Esophagus mucosa (tissue), 1 donor: ENCODE measurements at places on chromosomes 3 and 15. TPM values are rescaled to one million over a fixed set of nuclear protein-coding genes. Genes with fewer than 3 reads are reported as not detected.

COLQ gene
- 0.40 TPM for total RNA-seq

TNNC1 gene
- 0.88 TPM for total RNA-seq

DNA sequence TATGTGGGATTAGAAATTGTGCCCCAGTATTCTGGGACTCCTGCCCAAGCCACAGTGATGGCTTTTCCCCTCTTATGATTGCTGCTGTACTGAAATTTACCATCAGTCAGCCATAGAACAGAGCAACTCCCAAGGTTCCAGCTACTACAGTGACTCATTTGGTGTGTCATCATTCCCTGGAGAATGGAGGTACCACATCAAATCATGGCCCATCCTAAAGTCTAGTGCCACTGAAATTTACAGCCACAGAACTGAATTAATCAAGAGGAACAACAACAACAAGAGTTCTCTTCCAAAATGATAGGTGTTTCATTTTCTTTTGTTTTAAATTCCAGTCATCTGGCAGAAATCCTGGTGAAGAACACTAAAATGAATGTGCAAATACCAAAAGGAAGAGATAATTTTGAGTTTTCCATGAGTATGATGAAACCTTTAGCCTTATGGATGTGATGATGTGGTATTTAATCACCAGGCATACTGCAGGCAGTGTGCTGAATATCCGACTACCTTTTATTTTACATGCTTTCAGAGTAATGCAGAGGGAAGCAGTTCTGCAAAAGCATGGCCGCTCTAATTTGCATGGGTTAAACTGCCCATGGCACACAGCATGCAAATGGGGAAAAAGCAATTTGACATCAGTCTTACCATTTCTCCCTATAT lies 75.6 kb upstream of the SLC2A2 start:
- no peak for ATAC-seq

DNA sequence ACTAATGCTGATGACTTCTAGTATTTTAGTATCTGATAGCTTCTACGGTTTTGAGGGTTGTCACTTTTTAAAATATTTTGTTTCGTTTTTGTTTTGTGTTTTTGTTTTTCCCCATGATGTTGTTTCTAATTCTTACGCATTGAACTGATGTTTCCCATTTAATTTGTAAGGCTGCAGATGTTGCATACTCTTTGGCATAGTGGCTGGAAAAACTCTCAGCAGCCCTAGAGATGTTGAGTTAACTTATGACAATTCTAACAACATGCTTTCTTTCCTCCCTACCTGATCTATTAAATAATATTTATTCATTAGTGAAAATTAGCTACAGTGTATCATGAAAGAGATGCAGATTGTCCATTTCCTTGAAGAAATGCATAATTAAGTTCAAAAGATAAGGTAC lies 559.3 kb upstream of the GRM7 start:
- no peak for ATAC-seq

- ATAC-seq, result peak; percentile 70
Observed at GRCh38 chr3:188185717-188186251, 31.8 kb downstream of the LPP start.

DNA sequence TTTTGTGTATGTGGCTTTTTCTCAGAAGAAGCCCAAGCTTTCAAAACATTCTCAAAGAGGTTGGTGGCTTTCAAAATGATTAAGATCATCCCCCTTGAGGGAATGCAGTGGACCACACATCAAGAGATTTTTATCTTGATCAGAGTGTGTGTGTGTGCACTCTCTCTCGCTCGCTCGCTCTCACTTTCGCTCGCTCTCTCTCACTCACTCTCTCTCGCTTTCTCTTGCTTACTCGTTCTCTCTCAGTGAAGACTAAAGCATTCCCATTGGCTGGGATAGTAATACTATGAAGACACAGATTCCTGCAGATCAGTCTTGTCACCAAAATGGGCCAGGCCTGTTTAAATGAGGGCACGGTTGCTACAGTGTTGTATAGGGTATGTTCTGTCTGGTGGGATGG lies 365.7 kb downstream of the EDEM1 start:
- no peak for ATAC-seq

GRCh38 chr15:70488002-70488605 lies 275.3 kb downstream of the UACA start:
- peak; percentile 62 for ATAC-seq
